ENCODE measurements at places on chromosomes 1 and 21.
A peak's percentile ranks its signal among the peaks of the same experiment; 100 is the strongest.

- DNase-seq: no peak
These were observed 233.6 kb upstream of the PTBP2 start for GRCh38 chr1:96487971-96488370.

- DNase-seq: no peak
These were observed 25.4 kb downstream of the ANGEL2 start for GRCh38 chr1:212990276-212990675.

DNA sequence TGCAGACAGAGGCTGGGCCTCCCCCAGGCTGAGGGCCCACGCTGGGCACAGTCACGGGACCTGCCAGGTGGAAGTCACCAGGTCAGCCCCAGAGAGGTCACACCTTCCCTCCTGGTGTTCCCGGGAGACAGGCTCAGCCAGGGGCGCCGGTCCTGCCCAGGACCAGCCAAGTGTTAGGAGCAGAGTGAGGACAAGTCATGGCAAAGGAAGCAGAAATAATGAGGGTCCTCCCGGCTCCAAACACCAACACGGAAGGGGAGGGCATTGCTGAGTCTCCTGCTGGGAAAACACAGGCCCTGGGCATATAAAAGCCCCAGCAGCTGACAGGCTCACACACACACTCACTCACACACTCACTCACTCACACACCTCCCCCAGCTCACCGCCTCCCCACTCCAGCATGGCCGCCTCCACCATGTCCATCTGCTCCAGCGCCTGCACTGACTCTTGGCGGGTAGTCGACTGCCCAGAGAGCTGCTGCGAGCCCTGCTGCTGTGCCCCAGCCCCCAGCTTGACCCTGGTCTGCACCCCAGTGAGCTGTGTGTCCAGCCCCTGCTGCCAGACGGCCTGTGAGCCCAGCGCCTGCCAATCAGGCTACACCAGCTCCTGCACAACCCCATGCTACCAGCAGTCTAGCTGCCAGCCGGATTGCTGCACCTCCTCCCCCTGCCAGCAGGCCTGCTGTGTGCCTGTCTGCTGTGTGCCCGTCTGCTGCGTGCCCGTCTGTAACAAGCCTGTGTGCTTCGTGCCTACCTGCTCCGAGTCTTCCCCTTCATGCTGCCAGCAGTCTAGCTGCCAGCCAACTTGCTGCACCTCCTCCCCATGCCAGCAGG, at the start of gene KRTAP10-10:
TSS of gene KRTAP10-10 (plus strand) at position 339 of the 833 bp plus-strand sequence. CDS start at position 401, 62 bp downstream.
- no peak for DNase-seq

GRCh38 chr1:193629875-193630274, 443.5 kb upstream of the B3GALT2 start:
- no peak for DNase-seq

- DNase-seq: no peak
These were observed 1.4 kb upstream of the IPO9 start for GRCh38 chr1:201827321-201828216.

GRCh38 chr1:203163891-203164635, 11.6 kb downstream of the MYBPH start:
- DNase-seq: no peak

- no peak for DNase-seq
These were observed 276.5 kb downstream of the PLPP3 start for GRCh38 chr1:56302878-56303277.

DNA sequence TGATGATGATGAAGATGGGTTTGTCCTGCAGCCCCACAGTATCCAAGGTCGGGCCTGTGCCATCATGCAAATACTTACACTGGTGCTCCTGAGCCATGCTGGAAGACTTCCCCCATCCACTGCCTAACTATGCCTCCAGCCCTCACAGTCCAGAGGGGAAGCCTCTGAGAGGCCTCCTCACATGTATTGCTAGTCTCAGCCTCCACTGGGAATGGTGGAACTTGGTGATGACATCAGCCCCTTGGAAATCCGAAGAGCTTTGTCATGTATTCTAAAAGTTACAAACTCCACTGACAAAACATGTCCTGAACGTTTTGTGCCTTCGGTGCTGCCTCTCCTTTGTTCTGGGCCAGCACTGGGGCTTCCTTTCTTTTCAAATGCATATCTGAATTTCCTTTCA, 61.1 kb upstream of the DMRTB1 start:
- no peak for DNase-seq

DNA sequence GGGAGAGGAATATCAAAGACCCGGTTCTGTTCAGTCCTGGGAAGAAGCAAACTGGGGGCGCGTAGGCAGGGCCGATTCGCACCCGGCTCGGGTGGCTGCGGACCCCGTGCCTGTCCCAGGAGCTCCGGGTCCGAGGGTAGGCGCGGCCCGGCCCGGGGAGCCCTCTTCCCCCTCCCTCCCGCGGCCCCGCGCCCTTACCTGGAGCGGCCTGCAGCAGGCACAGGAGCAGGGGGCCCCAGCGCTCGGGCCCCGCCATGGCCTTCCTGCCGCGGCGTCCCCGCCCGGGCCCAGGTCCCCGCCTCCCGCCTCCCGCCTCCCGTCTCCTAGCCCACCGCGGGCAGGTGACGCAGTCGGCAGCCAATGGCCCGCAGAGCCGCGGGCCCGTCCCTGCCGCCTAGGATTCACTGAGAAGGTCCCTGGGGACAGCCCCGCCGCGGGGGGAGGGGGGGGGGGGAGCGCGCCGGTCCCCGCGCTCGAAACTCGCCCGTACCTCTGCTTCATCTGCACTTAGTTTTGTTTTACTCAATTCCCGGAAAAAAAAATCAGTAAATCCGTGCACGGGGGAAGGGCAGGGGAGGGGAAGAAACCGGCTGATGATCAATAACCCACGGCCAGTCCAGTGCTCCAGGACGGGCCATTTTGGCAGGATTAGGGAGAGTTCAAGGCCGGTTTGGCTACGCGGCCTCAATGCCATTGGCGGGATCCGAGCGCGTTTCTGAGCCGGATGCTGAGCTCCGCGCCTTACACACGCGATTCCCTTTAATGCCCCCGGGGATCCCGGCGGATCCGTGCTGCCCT, at the start of gene IFNLR1:
TSS of gene IFNLR1 (minus strand) at position 297 of the 798 bp plus-strand sequence. CDS start at position 256, 41 bp downstream.
- peak; percentile 53 for DNase-seq

DNA sequence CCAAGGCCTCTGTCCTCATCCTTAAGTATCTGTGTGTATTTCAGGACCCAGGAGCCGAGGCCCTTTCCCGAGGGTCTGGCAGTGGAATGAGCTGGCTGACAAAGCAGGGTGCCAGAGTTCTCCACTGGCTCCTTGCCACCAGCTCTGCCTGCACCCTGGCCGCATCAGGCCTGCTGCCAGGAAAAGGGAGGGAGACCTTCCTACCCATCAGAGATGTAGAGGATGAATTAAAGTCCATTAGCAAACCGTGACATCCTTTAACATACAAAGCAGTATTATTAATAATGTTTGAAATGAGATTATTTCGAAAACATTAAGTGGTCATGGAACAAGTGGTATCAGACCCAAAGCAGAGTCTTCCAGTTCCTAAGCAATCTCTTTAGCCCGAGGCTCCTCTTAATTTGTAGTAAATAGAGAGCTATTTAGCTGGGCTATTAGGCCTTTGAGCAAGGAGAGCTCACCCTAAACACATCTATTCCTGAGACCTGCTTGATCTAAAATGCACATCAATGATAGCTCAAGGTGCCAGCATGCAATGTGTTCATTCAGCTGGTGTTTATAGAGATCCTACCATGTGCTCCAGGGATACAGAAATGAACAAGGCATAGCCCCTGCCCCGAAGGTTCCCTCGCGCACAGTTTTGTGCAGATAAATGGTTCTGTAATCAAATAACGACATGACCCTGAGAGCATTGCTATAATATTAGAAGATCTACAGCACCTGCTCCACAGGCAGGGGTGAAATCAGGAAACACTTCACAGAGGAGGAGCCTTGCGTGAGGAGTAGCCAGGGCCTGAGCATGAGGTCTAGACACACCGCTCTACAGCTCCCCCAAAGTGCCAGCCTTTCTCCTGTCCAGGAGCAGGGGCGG, 44.0 kb downstream of the FAM163A start:
- DNase-seq: no peak

DNA sequence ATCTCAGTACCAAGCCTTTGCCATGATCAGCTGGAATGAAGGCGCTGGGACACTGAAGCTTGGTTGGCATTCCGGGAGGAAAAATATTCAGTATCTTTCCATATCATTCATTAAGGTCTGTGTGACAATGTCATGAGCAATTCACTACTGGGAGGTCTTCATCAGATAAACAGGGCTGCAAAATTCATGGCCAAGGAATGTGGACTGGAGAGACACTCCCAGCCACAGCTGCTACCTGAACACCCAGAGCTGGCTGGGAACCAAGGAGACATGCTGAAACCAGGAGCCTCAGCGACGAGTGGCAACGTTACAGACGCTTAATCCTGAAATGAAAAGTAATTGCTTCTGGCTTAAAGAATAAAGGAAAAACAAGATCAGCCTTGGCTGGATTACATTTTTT, 30.6 kb upstream of the DDAH1 start:
- DNase-seq: no peak

DNA sequence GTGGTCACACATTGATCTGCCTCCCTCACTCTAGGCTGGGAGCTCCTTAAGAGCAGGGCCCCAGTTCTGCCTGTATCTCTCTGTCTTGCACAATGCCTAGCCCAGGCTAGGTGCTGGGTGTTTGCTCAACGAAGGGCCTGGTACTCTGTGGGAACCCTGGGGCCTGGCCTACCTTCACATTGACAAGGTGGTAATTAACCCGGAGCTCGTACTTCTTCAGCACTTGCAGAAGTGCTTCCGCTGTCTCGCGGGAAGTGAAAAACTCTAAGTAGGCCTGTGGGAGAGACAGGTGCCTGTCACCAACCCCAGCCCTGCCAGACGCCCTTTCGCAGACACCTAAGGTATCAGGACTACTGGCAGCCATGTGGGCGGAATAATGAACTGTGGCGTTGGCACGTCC, 13.7 kb downstream of the MTHFR start:
- no peak for DNase-seq

DNA sequence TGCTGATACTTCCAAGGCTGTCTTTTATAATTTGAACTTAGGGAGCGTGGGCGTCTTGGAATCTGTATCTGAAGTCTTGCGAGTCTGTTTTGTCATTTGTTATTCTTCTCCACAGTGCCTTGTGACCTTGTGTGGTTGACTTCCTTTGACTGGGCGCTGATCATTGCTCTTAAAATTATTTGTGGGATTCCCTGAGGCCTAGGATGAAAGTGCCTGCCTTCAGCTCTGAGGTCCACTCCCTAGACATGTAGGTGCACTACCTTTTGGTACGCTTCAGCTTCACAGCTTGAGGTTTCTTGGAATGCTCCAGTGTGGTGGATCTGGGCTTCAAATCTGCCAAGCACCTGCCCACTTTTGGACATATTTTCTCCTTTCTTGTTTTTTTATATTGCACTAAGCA, 50.2 kb upstream of the IGSF5 start:
- no peak for DNase-seq

DNA sequence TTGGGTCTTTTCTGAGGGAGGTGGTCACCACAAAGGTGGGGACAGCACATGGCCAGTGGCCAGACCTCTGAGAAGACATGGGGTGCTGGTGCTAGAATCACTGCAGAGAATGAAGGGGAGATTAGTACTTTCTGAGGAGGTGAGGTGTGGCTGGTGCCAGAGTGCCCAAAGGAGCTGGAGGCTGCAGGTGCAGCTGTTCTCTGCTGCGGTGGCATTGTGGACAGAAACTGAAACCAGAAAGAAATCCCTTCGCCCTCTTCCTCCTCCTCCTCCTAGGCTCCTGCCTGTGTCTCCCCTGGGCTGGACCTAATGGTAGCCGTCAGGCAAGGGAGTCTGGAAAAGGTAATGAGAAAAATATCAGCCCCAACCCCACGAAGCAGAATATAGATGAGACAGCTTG, 261.7 kb downstream of the TM2D1 start:
- DNase-seq: no peak

- DNase-seq: no peak
These were observed 596 bp upstream of the TCEA3 start for GRCh38 chr1:23425193-23425494.

GRCh38 chr1:11521582-11522399, 42.8 kb downstream of the DISP3 start:
- no peak for DNase-seq

- no peak for DNase-seq
These were observed 627 bp downstream of the ADARB1 start for GRCh38 chr21:45074818-45075595.

DNA sequence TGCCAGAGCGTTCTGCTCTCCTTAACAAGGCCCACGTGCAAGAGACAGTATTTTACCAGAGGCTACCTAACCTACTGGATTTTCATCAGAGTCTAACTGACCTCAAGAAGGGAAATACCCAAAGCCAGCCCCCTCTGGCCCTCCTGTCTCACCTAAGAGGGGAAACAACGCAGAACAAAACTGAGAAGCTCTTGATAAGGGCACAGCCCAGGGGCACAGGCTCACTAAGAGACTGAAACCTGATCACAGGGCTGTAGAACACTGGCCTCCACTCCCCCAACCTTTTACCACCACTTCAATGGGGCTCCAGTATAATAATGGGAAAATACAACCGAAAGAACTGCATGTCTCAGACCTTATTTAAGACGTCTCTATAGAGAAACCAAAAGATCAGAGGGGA, 449.5 kb upstream of the CAMK1G start:
- no peak for DNase-seq

- peak; percentile 36 for DNase-seq
These were observed 101.3 kb upstream of the ACTL8 start for GRCh38 chr1:17653728-17654351.
